ENCODE measurements at places on chromosomes 2 and 18.

GRCh38 chr2:85009019-85009618 is 38.2 kb downstream of the KCMF1 start:
- DNase-seq, result no peak

DNA sequence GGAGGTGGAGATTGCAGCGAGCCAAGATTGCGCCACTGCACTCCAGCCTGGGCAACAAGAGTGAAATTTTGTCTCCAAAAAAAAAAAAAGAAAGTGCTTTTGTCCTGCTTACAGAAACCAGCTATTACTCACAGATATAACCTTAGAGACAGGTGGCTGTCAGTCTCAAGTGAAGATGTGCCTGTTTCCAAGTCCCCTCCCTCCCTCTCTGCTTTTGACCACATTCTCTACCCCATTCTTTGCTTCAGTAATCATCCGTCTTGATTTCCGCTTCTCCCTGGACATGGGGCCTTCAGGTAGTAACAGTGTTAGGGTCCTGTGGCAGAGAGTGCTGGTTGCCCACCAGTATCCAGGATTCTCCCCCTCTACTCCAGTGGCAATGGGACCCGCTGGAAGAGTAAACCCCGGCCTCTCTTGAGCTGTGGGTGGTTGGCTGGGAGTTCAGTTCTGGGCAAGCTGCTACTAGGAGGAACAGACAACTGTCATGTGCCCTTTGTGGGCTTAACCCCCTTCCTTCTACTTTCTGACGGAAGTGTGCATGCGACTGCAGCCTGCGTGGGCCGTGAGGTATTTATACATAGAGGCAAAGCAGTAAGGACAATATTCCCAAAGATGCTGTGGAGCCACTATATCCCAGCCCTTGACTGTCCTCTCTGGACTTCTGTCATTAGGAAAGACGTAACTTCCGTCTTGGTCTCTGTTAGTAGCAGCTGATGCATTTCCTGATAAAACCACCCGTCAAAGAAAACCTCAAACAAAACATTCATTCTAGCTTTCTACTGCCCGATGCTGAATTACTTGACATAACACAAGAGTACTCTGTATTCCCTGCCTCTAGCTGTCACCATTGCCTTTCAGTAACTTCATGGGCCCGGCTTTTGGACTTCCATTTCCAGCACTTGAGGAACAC is 17.8 kb downstream of the PDCL3 start:
- DNase-seq, result no peak

GRCh38 chr2:151138507-151138906 is 123.2 kb downstream of the RBM43 start:
- DNase-seq, result no peak

DNA sequence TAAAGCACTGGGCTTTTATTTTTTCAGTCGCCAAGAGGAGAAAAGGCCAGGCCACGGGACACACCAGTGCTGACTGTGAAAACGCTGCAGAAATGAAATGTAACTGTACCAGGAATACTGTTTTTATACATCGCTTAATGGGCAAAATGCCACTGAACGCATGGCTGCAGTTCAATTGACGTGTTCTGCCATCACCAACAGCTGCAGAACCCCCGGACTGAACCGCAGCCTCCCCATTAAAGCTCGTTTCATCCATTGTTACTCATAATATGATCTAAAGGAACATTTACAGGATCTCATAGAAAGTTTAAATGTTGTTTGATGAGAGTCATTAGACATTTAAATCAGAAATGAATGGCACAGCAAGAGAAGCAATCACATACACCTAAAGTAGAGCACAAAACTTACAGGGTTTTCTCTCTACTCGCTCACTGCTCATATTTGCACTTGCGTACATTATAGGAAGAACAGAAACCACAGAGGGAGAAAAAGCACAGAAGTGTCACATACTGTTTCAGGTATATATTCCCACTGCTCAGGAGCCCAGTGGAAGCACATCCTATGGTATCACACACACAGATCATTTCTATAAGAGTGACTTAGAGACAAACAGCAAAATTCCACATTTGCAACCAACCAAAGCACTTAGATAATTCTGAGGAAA is 35.3 kb downstream of the TCF4 start:
- no peak for DNase-seq

GRCh38 chr2:144078802-144079724 is 440.9 kb downstream of the ZEB2 start:
- no peak for DNase-seq

DNA sequence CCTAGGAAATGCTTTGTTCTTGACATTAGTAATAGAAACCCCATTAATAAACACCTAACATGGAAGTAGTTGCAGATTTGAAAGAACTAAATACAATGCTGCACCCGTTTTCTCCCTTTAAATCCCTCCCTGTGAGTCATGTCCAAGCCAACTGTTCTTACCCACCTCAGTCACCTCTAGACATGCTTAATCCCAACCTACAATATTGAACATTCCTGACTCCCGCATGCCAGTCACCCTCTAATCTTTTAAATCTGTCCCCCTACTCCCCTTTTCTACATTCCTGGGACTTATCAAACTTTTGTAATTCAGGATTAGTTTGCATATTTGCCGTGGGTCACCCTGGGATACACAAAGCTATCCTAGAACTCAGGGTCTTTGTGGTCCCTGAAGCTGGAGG is 374.6 kb downstream of the IRS1 start:
- no peak for DNase-seq

All from activated naive CD4-positive, alpha-beta T cell (primary cell).